Ovary (tissue), 10 donors: ENCODE measurements at places on chromosomes 7 and 10.

DNA sequence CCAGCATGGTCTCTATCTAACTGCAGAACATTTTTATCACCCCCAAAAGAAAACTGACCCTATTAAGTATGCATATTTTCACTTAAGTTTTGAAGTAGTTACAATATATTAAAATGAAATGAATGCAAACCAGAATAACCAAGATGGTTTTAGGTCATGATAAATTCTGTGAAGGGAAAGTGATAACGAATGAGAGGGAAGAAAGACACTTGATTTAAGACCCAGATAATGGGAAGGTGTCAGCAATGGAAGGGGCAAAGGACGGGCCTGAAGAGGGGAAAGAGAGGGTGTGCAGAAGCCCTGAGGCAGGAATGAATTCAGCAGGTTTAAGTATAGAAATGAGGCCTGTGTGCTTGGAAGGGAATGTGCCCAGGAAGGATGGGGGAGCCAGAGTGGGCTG, 61.1 kb upstream of the IGFBP3 start:
- no peak for DNase-seq

- DNase-seq, result no peak
Measured at GRCh38 chr7:2661602-2662272, 26.3 kb upstream of the AMZ1 start.

DNA sequence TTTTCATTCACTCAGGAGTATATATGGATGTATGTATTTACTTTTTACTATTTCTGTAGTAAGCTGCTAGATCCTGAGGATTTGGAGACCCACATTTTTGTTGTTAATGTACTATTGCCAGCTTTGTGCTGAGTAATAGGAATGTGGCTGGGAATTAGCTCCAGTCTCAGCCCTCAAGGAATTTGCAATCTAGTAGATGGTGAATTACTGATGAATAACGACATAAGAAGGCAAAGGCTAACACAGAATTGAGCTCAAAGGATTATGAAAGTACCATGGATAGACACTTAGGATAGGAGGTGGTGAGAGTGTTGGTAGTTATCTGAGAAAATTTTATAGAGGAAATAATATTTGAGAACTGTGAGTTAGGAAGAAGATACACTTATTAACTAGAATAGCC, 19.9 kb downstream of the CASD1 start:
- no peak for DNase-seq

DNA sequence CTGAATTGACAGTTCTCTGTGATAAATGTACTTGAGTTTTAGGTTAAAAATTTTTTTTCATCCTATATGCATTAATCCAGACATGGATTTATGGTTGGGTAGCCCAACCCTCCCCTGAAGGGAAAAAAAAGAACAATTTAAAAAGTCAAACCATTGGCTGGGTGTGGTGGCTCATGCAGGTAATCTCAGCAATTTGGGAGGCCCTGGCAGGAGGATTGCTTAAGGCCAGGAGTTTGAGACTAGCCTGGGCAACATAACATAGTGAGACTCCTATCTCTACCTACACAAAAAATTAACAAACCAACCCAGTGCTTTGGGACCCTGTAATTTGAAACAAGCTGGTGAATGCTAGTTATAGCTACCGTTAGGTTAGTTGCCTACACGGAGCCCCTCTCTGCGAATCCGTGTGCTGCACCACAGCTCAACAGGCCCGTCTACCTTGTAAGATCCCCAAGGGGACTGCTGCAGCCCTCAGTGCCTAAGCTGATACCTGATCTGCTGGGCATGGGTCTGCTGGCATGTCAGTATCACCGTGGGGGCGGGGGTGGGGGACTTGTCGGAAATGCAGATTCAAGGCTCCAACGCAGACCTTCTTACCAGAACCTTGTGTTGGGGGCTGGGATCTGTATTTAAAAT, 32.8 kb downstream of the TSPAN14 start:
- no peak for DNase-seq

DNA sequence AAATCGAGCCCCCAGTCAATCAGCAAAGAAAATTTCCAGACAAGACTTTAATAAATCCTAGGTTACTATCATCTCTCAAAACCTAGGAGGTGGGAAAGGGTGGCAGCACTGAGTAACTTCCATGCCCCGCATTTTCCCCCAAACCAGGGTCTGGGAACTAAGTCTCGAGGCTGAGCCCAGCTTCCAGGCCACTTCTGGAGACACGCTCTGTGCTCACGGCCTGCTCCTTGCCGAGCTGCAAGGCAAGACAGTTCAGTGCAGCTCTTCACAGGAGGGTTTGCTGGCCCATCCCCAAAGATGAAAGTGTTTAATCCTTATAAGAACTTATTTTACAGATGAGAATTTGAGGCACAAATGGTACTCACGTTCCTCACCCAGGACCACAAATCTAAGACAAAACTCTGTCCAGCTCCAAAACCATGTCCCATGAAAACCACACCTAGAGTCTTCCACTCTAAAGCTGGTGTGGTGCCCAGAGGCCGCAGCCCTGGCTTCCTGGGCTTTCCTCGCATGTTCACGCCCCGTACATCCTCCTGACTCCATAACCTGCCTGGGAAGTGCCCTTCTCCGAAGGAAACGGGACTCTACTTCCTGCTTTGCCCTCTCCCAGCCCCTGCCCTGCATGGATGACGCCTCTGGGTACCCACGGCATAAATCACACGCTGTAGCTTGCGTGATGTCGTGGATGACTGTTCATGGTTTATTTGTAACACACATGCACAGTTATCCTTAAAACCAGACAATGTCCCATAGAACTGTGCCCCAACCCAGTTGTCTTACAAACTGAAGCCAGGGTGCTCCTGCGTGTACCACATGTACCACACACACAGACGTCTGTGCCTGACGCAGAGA, 201.2 kb downstream of the DIP2C start:
- DNase-seq, result no peak

DNA sequence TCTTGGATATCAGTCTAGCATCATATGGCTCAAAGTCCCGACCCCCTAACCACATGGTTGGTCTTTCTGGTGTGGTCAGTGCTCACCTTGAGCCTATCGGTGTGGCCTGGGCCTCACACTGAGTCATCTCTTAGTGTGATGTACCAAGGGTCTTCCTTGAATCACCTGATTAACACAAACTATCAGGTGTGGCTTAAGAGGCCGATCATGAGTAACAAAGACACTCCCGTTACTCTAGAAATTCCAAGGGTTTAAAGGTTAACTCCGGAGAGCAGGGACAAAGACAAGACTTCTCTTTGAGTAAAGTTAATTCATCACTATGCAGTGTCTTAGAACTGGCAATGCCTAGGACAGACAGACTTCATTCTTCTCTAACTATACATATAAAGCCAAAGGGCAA, 52.3 kb upstream of the ARMC3 start:
- DNase-seq, result no peak

DNA sequence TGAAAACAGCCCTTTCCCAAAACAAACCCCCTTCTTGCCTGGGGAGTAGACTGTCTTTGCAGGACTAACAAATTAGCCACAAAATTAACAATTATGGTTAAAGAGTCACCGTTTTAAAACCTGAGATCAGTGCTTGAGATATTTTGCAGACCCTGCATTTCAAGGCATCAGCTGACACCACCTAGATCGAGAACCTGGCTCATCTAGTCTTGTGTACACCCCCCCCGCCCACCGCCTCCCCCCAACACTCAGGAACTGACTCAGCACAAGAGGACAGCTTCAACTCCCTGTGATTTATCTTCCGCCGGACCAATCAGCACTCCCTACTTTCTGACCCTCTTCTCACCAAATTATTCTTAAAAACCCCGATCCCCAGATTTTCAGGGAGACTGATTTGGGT, 737.1 kb downstream of the PHTF2 start:
- no peak for DNase-seq

DNA sequence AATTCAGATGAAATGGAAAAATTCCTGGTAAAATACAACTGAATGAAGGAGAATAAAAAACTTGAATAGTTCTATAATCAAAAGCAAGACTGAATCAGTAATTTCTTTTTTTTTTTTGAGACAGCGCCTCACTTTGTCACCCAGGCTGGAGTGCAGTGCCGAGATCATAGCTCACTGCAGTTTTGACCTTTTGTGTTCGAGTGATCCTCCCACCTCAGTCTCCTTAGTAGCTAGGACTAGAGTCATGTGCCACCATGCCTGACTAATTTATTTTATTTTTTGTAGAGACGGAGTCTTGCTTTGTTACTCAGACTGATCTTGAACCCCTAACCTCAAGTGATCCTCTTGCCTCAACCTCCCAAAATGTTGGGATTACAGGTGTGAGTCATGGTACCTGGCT, 26.1 kb downstream of the SYPL1 start:
- DNase-seq, result no peak
